ENCODE measurements at places on chromosomes 6 and 20. TPM values are rescaled to one million over a fixed set of nuclear protein-coding genes. Genes with fewer than 3 reads are reported as not detected.

Gene FAM209B
- not detected for total RNA-seq

Gene GSTA2
- not detected for total RNA-seq

Gene TREM1
- total RNA-seq, result 0.78 TPM

Gene PDSS2
- total RNA-seq, result 12.5 TPM

Gene HELZ2
- total RNA-seq, result 35.6 TPM
